ENCODE measurements at places on chromosomes 1 and 21.
A peak's percentile ranks its signal among the peaks of the same experiment; 100 is the strongest.

- H3K4me3 ChIP-seq = no peak overlapping the region
- H3K27me3 ChIP-seq = peaks cover 26% of the 10 kb centered on the region
- DNase-seq = no peak
- H3K36me3 ChIP-seq = no peaks in the 10 kb centered on the region
- no peak overlapping the region for H3K27ac ChIP-seq
Observed at GRCh38 chr1:41399145-41399795, 38.0 kb downstream of the FOXO6 start.

- H3K4me1 ChIP-seq = peaks cover 5% of the 10 kb centered on the region
- H3K27me3 ChIP-seq = no peaks in the 10 kb centered on the region
- no peak for DNase-seq
- H3K36me3 ChIP-seq = peaks cover 73% of the 10 kb centered on the region
Observed at GRCh38 chr1:32052887-32053286, 19.9 kb upstream of the TMEM39B start.

GRCh38 chr1:33332357-33332789 is 11.5 kb upstream of the A3GALT2 start:
- H3K4me3 ChIP-seq = no peak overlapping the region
- H3K27me3 ChIP-seq = no peaks in the 10 kb centered on the region
- peaks cover 54% of the 10 kb centered on the region for H3K36me3 ChIP-seq
- no peak overlapping the region for H3K27ac ChIP-seq
- H3K4me1 ChIP-seq = peaks cover 5% of the 10 kb centered on the region

- no peak overlapping the region for H3K27ac ChIP-seq
- peaks cover 28% of the 10 kb centered on the region for H3K27me3 ChIP-seq
- DNase-seq = no peak
- H3K4me1 ChIP-seq = no peaks in the 10 kb centered on the region
- H3K36me3 ChIP-seq = no peaks in the 10 kb centered on the region
- H3K4me3 ChIP-seq = no peak overlapping the region
Observed at GRCh38 chr1:160061369-160062229, 8.4 kb downstream of the KCNJ10 start.

GRCh38 chr1:171913385-171913784 is 72.1 kb downstream of the DNM3 start:
- peaks cover 3% of the 10 kb centered on the region for H3K4me1 ChIP-seq
- no peak overlapping the region for H3K27ac ChIP-seq
- DNase-seq = no peak
- H3K27me3 ChIP-seq = peaks cover 1% of the 10 kb centered on the region

- H3K4me3 ChIP-seq = peak overlapping the region; percentile 54
- peaks cover 37% of the 10 kb centered on the region for H3K4me1 ChIP-seq
- H3K36me3 ChIP-seq = peaks cover 60% of the 10 kb centered on the region
- peak; percentile 18 for DNase-seq
Observed at GRCh38 chr1:52424231-52424636, 19.8 kb downstream of the PRPF38A start.

- H3K27me3 ChIP-seq = no peaks in the 10 kb centered on the region
- H3K4me1 ChIP-seq = no peaks in the 10 kb centered on the region
- DNase-seq = no peak
- H3K36me3 ChIP-seq = no peaks in the 10 kb centered on the region
- no peak overlapping the region for H3K27ac ChIP-seq
Observed at GRCh38 chr21:18601146-18601545, 197.6 kb upstream of the TMPRSS15 start.

GRCh38 chr1:16018308-16018707 is 465 bp upstream of the HSPB7 start:
- no peak for DNase-seq
- no peak overlapping the region for H3K27ac ChIP-seq
- H3K36me3 ChIP-seq = no peaks in the 10 kb centered on the region
- H3K4me3 ChIP-seq = no peak overlapping the region
- peaks cover 2% of the 10 kb centered on the region for H3K27me3 ChIP-seq
- H3K4me1 ChIP-seq = peaks cover 2% of the 10 kb centered on the region

DNA sequence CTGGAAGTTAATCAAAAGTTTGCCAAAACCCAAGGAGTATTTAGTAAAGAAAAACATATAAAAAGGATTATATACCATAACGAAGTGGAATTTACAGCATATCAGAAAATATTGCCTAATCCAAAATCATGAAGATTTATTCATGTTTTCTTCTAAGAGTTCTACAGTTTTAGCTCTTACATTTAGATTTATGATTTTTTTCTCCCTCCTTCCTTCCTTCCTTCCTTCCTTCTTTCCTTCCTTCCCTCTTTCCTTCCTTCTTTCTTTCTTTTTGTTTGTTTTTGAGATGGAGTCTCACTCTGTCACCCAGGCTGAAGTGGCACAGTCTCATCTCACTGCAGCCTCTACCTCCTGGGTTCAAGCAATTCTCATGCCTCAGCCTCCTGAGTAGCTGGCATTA is 15.7 kb upstream of the PRSS38 start:
- H3K36me3 ChIP-seq = no peaks in the 10 kb centered on the region
- H3K4me1 ChIP-seq = no peaks in the 10 kb centered on the region
- no peak overlapping the region for H3K27ac ChIP-seq
- DNase-seq = no peak
- no peak overlapping the region for H3K4me3 ChIP-seq

- no peaks in the 10 kb centered on the region for H3K4me1 ChIP-seq
- H3K36me3 ChIP-seq = no peaks in the 10 kb centered on the region
- DNase-seq = no peak
- H3K27me3 ChIP-seq = peaks cover 4% of the 10 kb centered on the region
- H3K27ac ChIP-seq = no peak overlapping the region
- H3K4me3 ChIP-seq = no peak overlapping the region
Observed at GRCh38 chr1:28864695-28865094, 49.7 kb upstream of the EPB41 start.

GRCh38 chr1:231507476-231508355 is 20.8 kb upstream of the TSNAX start:
- H3K36me3 ChIP-seq = no peaks in the 10 kb centered on the region
- DNase-seq = no peak
- H3K4me1 ChIP-seq = peaks cover 23% of the 10 kb centered on the region
- no peak overlapping the region for H3K27ac ChIP-seq
- H3K27me3 ChIP-seq = peaks cover 26% of the 10 kb centered on the region

GRCh38 chr1:65279070-65279779 is 30.1 kb upstream of the DNAJC6 start:
- H3K36me3 ChIP-seq = no peaks in the 10 kb centered on the region
- H3K4me3 ChIP-seq = no peak overlapping the region
- H3K27ac ChIP-seq = no peak overlapping the region
- H3K27me3 ChIP-seq = peaks cover 25% of the 10 kb centered on the region
- no peaks in the 10 kb centered on the region for H3K4me1 ChIP-seq
- DNase-seq = no peak

- no peaks in the 10 kb centered on the region for H3K36me3 ChIP-seq
- no peak overlapping the region for H3K4me3 ChIP-seq
- no peak overlapping the region for H3K27ac ChIP-seq
- DNase-seq = no peak
- no peaks in the 10 kb centered on the region for H3K27me3 ChIP-seq
Observed at GRCh38 chr1:191504999-191505398, 653.3 kb upstream of the RGS18 start.

DNA sequence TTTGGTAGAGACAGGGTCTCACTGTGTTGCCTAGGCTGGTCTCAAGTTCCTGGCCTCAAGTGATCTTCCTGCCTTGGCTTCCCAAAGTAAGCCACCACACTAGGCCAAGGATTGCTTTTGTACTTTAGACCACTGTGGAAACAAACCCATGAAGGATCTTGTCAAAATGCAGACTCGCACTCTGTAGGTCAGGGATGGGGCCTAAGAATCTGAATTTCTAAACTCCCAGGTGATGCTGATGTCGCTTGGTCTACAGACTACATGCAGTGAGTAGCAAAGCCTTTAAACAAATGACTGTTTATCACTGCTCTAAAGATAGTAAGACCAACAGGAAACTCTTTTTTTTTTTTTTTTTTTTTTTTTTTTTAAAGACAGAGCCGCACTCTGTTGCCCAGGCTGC is 54.1 kb upstream of the MUTYH start:
- no peaks in the 10 kb centered on the region for H3K27me3 ChIP-seq
- H3K27ac ChIP-seq = no peak overlapping the region
- H3K4me3 ChIP-seq = no peak overlapping the region
- H3K4me1 ChIP-seq = peaks cover 7% of the 10 kb centered on the region
- H3K36me3 ChIP-seq = no peaks in the 10 kb centered on the region

- no peak overlapping the region for H3K27ac ChIP-seq
- no peak for DNase-seq
- H3K27me3 ChIP-seq = peaks cover 3% of the 10 kb centered on the region
- peaks cover 8% of the 10 kb centered on the region for H3K4me1 ChIP-seq
- H3K4me3 ChIP-seq = no peak overlapping the region
- H3K36me3 ChIP-seq = no peaks in the 10 kb centered on the region
Observed at GRCh38 chr21:37551331-37551992, 184.9 kb downstream of the DYRK1A start.

- peak overlapping the region; percentile 42 for H3K27ac ChIP-seq
- peaks cover 66% of the 10 kb centered on the region for H3K36me3 ChIP-seq
- DNase-seq = no peak
- peaks cover 23% of the 10 kb centered on the region for H3K4me1 ChIP-seq
- no peaks in the 10 kb centered on the region for H3K27me3 ChIP-seq
- no peak overlapping the region for H3K4me3 ChIP-seq
Observed at GRCh38 chr1:205616563-205617293, 15.1 kb downstream of the ELK4 start.

DNA sequence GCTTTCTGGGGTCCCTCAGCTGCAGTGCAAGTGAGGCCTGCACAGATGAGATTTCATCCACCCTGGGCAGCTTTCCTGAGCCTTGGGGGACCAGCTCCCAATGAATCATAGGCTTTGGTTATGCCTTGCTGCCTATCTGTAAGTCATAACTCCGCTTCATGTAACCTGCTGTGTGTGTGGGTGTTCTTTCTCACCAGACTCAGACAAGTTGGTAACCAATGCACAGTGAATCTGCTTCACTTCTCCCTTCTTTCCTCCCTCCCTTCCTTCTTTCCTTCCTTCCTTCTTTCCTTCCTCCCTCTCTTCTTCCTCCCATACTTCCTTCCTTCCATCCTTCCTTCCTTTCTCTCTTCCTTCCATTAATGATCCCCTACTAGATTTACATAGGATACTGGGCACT is 34.4 kb upstream of the PSMB2 start:
- H3K36me3 ChIP-seq = no peaks in the 10 kb centered on the region
- no peak overlapping the region for H3K4me3 ChIP-seq
- DNase-seq = no peak

GRCh38 chr1:224615861-224616755 is at the start of gene CNIH3:
Gene CNIH3, plus strand, starts transcription at chr1:224616317. Its CDS starts 858 bp downstream, at chr1:224617175.
- H3K27ac ChIP-seq = no peak within 1 kb of the TSS
- no peak for DNase-seq
- no peaks in the 10 kb centered on the region for H3K36me3 ChIP-seq
- H3K4me1 ChIP-seq = peaks cover 27% of the 10 kb centered on the region

GRCh38 chr21:44850905-44851657 is 22.4 kb downstream of the PTTG1IP start:
- peak overlapping the region; percentile 72 for H3K27ac ChIP-seq
- DNase-seq = no peak
- peaks cover 37% of the 10 kb centered on the region for H3K4me1 ChIP-seq
- no peak overlapping the region for H3K4me3 ChIP-seq

GRCh38 chr1:200040481-200041138 is 13.1 kb downstream of the NR5A2 start:
- H3K27me3 ChIP-seq = peaks cover 54% of the 10 kb centered on the region
- no peaks in the 10 kb centered on the region for H3K36me3 ChIP-seq
- peaks cover 8% of the 10 kb centered on the region for H3K4me1 ChIP-seq
- no peak for DNase-seq

DNA sequence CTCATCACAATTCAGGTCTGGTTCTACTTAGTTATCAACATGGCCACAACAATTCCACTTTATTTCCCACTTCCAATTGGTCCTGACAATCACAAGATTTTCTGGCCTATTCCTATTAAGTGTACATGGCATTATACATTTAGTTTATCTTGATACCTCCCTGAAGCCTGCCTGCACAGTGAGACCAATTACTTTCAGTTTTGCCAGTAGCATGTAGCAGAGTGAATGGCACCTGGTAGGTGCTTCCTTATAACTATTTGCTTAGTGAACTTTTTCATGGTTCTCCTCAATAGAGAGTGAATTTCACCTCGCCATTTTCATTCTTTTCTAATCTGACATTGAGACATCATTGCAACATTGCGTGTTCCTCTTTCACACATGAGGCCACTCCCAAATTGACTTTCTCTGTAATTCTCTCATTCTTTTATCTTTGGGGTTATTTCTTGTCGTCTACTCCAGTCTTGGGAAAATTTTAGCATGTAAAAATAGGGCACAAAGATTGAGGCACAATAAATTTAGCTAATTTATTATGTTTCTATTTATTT is 124.3 kb downstream of the DISC1 start:
- no peak overlapping the region for H3K4me3 ChIP-seq
- DNase-seq = no peak
- H3K36me3 ChIP-seq = peaks cover 8% of the 10 kb centered on the region
- no peak overlapping the region for H3K27ac ChIP-seq
- peaks cover 2% of the 10 kb centered on the region for H3K27me3 ChIP-seq
- H3K4me1 ChIP-seq = no peaks in the 10 kb centered on the region

DNA sequence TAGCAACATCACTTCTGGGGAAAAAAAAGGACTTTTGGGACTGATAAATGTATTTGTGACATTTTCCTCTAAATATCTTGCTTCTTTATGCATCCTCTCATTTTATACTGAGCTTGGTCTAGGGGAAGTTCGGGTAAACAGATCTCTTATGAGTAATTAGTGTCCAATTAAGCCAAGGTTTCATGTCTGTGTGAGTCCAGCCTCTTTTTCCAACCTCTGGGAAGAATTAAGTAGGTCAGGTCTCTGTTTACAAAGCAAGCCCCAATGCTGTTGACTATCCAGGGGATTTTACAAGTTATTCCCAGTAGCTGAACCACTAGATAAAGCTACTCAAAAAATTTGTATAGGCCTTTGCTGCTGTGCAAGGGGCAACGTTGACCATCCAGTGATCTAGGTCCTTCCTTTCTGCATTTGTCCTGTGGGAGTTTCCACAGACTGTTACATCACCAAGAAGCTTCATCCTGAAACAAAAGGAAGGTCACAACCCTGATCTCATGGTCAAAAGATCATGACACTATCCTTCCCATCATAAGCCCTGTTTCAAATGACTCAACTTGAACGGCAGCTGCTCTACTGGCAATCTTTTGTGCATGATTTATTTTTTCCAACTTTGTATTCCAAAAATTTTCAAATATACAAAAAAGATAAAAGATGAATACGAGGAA is 74.3 kb downstream of the ETS2 start:
- peaks cover 5% of the 10 kb centered on the region for H3K27me3 ChIP-seq
- H3K36me3 ChIP-seq = no peaks in the 10 kb centered on the region
- no peak for DNase-seq
- no peak overlapping the region for H3K27ac ChIP-seq
- peaks cover 10% of the 10 kb centered on the region for H3K4me1 ChIP-seq
- no peak overlapping the region for H3K4me3 ChIP-seq

Data from activated T-helper 2 cell treated with anti-CD3 and anti-CD28 coated beads, Interferon-gamma antibody, Interleukin-2, Interleukin-4, amounts not matched to agents 10 μg/mL and 5 μg/mL and 100 μg/mL, durations not matched to agents 14 hours and 24 hours and 36 hours (primary cell).